ENCODE measurements at places on chromosomes 16 and 17. TPM values are rescaled to one million over a fixed set of nuclear protein-coding genes. Genes with fewer than 3 reads are reported as not detected.

GDPD1 gene
- total RNA-seq: 6.8 TPM

RAC3 gene
- total RNA-seq: 8.9 TPM

OR1A1 gene
- total RNA-seq: not detected

PIK3R5 gene
- total RNA-seq: 17.1 TPM

NTN1 gene
- total RNA-seq: 33.1 TPM

KRTAP2-3 gene
- not detected for total RNA-seq

CDRT15 gene
- not detected for total RNA-seq

ZNF469 gene
- total RNA-seq: 3.7 TPM

FGF11 gene
- 2.7 TPM for total RNA-seq

CDT1 gene
- total RNA-seq: 3.2 TPM

CLDN7 gene
- total RNA-seq: 248 TPM

LAT gene
- 14.3 TPM for total RNA-seq

ZNF629 gene
- 18.9 TPM for total RNA-seq

TNFSF12 gene
- 81.5 TPM for total RNA-seq

NSRP1 gene
- total RNA-seq: 23.1 TPM

MARVELD3 gene
- total RNA-seq: 28.8 TPM

ZNF423 gene
- total RNA-seq: 11.0 TPM

TCAP gene
- total RNA-seq: 2.0 TPM

FLOT2 gene
- 113 TPM for total RNA-seq

GRCh38 chr17:16932611-16933010 is 39.3 kb downstream of the TNFRSF13B start:
- no peak for DNase-seq

GRCh38 chr16:56423584-56424403 is 1.6 kb downstream of the AMFR start:
- DNase-seq: no peak

DNA sequence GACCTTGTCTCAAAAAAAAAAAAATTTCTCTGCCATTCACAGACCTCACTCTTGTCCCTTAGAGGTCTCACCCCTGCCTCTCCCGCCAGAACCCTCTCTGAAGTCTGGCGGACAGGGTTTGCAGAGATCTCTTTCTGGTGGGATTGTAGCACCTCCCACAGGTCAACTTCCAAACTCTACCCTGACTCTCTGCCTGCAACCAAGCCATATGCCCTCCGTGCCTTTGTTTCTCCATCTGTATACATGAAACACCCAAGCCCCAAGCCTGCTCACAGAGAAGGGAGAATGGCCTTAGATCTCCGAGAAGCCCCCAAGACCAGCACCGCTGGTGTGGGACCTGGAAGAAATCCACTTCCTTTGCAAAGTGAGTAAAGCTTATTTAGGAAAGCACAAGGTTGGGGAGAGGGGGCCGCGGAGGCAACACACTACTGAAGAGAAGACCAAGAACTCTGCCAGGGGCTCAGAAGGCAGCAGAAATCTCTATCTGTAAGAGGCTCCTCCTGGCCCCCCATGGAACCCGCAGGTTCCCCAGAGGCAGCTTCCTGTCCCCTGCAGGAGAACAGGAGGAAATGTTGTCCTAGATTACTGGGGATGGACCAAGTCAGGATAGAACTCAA is 219.9 kb downstream of the C16orf78 start:
- DNase-seq: no peak

DNA sequence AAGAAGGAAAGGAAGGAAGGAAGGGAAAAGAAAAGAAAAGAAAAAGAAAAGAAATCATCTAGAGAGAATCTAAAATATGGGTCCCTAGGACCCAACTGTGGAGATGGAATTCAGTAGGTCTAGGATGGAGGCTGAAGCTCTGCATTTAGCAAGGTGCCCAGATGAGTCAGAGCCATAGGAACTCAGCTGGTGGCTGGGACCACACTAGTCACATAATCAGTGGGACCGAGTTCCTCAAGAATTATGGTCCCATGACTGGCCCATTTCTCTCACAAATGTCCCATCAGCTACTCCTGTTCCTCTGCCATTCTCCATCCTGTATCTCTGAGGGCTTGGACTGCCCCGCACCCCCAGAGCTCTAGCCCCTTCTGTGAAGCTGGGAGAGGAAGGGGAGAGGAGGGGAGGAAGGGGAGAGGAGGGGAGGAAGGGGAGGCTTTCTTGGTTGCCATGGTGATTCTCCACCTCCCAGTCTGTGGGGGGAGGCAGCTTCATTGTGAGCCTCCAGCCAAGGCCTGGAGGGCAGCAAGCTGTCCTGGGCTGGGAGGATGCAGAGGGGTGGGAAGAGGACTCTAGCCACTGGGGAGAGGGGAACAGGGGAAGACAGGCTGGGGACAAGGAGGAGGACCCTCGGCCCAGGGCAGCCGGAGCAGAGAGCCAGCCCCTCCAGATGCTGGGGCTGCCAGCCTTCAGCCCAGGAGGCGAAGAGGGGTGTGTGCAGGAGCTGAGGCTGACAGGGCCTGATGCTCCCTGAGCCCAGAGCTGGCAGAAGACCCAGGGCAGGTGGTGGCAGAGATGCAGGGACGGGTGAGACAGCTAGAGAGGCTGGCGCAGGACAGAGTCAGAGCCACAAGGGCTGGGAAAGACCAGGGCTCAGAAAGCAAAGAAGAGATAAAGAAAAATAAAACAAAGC is 37.8 kb upstream of the LHX1 start:
- no peak for DNase-seq

GRCh38 chr17:66843627-66844026 is 8.7 kb downstream of the CACNG5 start:
- no peak for DNase-seq

GRCh38 chr16:64858076-64858475 is 263.8 kb downstream of the CDH11 start:
- no peak for DNase-seq

- DNase-seq: no peak
These were observed 27.8 kb downstream of the NAGPA start for GRCh38 chr16:5005916-5006315.

- no peak for DNase-seq
These were observed 12.8 kb downstream of the ITGAE start for GRCh38 chr17:3788200-3788599.

- no peak for DNase-seq
These were observed 77.4 kb downstream of the SPECC1 start for GRCh38 chr17:20086416-20087076.

GRCh38 chr17:77001487-77001886 is 133.3 kb downstream of the MGAT5B start:
- no peak for DNase-seq

DNA sequence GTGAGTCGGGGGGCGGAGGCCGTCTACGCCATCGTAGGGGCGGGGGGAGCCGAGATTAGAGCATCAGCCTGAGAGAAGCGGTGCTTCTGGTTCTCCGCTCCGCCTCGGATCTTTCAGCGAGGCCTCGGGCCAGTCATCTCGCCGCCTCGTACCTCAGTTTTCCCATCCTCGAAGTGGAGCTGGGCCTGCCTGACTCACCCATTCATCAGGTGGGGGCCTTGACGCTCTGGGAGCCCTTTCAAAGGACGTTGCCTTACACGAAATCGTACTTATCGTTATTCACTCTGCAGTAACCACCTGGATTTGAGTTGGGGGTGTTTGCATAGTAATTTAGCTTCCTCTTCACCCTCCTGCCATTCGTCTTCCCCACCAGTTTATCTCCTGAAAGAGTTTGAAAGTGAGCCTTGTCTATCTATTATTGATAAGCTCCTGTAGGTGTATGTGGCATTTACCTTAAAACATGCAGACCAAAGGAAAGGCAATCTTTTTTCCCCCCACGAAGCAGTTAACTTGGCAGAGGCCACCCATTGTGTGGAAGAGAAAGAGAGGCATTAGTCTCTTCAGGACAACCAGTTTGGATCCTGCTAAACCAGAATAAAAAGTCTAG is 674 bp downstream of the TAF15 start:
- DNase-seq: no peak

DNA sequence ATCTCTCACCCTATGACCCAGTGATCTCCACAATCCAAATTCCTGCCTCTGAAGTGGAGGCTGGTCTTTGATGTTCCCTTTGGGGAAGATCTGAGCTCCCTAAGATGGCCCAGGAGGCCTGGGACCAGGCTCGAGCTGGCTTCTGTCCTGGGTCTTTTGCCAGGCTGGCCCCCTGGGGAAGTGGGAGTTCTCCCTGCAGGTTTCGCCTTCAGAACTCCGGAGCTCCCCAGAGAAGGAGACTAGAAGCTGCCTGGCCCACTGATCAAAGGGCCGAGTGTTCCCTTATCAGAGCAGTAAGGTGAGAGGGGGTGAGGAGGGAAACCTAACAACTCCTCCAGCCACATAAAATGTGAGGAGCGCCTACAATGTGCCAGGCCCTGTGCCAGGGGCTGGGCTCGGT is 147.1 kb downstream of the IRF8 start:
- no peak for DNase-seq

DNA sequence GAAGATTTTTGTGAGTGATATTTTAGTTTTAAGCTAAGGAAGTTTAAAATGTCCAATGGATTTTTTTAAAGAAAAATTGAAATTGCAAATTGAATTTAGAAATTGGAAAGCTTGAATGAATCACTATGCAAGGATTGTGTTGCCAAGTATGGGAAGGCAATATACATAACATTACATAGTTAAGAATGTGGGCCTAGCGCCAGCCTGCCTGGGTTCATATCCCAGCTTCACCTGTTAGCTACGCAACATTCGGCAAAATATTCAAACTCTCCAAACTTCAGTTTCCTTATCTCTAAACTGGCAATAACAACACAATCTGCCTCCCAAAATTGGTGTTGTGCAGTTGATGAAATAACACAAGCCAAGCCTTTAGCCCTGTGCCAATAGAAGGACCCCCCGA is 50.4 kb upstream of the DNAH9 start:
- no peak for DNase-seq

- no peak for DNase-seq
These were observed 4.0 kb upstream of the PERCC1 start for GRCh38 chr16:1426734-1427471.

GRCh38 chr17:60665602-60666001 is 12.0 kb upstream of the BCAS3 start:
- no peak for DNase-seq

DNA sequence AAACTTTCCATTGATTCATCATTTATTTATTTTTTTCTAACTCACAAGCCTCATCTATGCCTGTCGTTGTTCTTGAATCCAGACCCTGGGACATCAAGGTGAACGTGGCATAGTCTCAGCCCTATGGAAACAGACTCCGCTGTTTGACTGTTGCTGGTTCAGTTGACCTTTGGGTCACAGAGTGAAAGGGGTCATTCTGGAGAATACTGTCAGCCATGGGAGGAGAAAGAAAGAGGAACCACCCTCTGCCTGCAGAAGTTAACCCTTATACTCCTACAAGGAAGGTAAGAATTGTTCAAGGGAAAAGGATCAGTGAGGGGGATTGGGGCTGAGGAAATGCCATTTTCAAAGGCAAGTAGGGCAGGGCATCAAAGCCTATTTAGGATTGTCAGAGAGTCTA is 387.6 kb upstream of the MAF start:
- DNase-seq: no peak

- no peak for DNase-seq
These were observed 10.6 kb downstream of the CDH16 start for GRCh38 chr16:66908116-66908515.

DNA sequence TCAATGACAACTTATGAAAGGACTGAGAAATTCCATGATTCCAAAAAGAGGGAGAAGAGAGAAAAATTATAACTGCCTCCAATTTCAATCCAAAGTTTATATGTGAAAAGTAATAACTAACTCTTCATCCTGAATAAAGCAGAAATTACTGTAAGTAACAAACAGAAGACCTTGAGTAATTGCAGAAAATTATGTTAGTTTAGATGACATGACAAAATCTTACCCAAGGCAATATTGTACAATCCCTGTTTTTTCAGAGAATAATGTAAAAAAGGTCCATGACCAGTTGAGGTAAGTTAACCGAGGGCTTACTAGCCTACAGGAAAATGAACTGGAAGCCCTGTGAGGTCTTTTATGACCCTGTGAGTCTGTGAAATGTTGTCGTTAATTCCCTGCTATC is 949.5 kb upstream of the SOX9 start:
- no peak for DNase-seq

DNA sequence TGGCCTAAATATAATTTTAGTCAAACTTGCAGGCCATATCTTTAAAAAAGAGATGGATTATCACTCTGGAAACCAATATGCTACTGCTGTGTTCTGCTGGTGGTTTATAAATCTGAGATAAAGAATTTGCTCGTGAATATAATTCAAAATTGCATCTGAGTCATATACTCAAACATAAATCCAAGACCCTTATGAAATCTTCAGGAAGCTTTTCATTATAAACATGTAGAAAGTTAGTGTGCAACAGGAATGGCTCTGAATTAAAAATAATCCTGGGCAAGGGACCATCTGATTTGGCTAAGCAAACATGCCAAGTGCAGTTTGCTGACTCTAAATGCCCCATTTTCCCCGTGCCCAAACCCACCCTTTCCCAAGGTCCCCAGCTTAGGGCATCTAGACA is 57.3 kb downstream of the TEX2 start:
- no peak for DNase-seq

- no peak for DNase-seq
These were observed 87.5 kb downstream of the WSCD1 start for GRCh38 chr17:6157716-6158115.

DNA sequence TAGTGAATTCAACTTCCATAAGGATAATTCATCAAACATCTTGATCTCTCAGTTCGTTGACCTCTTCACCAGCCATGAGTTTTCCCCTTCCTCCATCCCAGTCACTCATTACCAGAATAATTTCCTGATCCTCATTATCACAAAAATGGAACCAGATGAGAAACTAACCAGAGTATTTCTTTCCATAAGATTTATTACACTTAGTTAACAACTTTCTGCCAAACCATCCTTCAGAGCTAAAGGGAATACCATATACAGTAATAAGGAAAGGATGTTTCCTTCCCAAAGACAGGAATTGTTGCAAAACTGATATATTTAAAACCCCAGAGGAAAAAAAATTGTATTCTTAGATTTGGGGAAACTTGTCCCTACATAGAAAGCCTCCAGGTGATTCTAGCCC is 8.6 kb downstream of the KRTAP29-1 start:
- no peak for DNase-seq

GRCh38 chr16:3712861-3713372 is 4.4 kb downstream of the TRAP1 start:
- peak; percentile 27 for DNase-seq

All from mucosa of gallbladder (tissue), 1 donor.